ENCODE measurements at places on chromosomes 5 and 9.

- no peak for DNase-seq
Measured at GRCh38 chr9:27212191-27212590, 84.8 kb downstream of the EQTN start.

DNA sequence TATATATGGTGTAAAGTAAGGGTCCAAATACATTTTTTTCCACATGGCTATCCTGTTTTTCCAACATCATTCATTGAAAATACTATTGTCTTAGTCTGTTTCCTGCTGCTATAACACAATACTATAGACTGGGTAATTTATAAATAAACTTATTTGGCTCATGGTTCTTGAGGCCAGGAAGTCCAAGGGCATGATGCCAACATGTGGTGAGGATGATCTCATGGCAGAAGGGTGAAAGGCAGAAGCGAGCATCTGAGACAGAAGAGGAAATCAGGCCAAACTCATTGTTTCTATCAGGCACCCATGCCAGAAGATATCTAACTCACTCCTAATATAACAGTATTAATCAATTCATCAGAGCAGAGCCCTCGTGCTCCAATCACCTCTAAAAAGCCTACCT lies 42.6 kb downstream of the ANKRD55 start:
- DNase-seq: peak; percentile 47

DNA sequence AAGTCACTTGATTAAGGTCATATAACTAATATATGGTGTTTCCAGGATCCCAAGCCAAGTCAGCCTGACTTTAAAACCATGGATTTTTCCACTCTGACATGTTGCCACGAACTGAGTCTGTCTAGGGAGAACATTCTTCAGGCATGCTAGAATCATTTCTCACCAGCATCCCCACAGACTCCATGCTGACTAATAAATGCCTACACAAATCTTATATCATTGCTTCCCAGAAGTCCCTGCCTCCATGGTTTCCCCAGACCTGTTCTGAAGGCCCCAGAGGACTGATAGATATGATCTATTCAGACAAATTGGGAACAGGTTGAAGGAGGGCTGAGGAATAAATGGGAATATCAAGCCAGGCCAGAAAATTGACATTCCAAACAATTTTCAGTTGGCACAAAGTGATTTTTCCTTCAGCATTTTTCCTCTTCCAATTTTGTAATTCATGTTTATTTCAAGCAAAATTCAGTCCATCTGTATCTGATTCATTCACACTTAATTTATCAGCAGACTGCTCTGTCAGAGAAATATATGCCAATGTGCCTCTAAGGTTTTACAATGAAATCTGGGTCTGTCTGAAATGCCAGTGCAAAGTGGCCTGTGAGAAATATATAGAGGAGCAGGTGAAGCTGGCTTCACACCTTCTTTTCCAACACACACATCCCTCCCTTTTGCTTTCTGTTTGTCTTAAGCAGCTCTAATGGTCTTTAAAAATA lies 413.6 kb upstream of the TNC start:
- no peak for DNase-seq

DNA sequence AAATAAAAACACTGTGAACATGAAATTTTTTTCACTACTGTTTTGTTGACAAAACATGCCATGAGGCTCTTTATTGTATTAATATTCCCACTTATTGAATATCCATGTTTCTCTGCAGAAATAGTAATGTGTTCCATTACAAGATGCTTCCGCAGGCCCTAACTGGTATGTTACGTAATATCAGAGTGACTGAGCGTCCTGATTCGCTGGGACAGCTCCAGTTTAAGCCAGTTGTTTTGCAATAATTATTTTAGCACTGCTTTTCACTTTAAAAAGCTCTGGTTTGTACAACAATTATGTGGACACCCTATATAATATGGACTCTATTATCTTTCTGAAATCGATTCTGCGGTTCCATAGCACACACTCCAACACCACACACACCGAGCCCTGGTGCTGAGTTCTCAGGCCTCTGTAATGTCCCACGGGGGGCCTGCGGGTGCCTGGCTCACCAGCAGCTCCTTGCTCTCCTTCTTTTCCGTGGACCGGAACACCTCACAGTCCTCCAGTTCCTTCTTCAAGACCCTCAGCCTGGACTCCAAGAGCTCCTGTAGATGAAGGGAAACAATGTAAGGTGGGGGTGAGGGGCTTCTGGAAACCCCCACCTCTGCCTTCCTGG lies 1.8 kb downstream of the TRIM7 start:
- DNase-seq: no peak

All from CD4-positive, alpha-beta T cell treated with Interleukin-17A for 1 hour (primary cell).